ENCODE measurements at places on chromosomes 2 and 18.
A peak's percentile ranks its signal among the peaks of the same experiment; 100 is the strongest.

GRCh38 chr2:169362118-169362893 is at the start of gene LRP2:
Gene LRP2, minus strand, starts transcription at chr2:169362534. Its CDS starts 135 bp downstream, at chr2:169362399.
- DNase-seq = no peak

GRCh38 chr2:102342888-102343287 is 12.7 kb upstream of the IL18R1 start:
- no peak for DNase-seq

DNA sequence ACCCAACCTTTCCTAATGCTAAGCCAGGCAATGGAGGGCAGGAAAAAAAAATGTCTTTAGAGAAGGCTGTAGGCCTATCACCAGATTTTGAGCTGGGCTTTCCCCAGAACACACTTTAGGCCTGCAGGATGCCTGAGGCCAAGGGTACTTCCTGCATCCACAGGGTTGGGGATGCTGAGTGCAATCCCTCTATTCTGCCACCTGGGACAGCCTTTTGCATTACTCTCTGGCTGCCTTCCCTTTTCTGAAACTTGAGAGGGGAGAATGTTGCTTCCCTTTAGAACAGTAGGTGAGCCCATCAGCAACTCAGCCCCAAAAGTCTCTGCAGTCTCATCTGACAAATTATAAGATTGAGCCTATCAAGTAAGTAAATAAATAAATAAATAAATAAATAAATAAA is 195.2 kb downstream of the SLC8A1 start:
- no peak for DNase-seq

- DNase-seq = no peak
Observed at GRCh38 chr2:47056868-47057686, 98.0 kb downstream of the STPG4 start.

DNA sequence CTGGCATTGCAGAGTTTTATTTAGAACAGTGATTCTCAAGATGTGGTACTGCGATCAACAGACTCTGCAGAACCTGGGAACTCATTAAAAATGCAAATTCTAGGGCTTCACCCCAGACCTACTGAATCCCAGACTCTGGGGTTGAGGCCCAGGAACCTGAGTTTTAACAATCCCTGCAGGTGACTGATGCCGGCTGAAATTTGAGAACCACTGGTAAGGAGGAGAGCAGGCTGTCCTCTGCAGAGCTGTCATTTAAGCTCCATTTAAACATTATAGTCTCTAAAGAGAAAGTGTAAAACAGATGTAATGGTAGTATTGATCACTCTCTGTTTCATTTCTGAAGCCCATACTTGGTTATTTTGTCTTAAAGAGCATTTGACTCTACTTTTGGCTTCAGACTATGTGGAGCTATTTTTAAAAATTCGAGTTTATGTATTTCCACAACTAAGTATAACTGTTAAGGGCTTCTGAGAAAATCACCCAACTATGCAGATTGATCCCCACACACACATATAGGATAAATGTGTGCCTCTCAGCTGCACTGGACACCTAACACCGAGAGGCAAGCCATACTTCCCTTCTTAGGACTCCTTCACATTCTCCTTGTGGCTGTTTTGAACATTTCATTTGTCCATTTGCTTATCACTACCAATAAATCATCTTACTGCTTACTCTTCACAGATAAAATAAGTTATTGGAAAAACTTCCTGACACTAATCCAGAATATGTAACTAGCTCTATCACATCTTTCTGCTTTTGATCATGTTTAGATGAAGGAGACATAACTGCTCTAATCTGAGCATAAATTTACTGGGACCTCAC is 487.5 kb downstream of the DLGAP1 start:
- DNase-seq = no peak

DNA sequence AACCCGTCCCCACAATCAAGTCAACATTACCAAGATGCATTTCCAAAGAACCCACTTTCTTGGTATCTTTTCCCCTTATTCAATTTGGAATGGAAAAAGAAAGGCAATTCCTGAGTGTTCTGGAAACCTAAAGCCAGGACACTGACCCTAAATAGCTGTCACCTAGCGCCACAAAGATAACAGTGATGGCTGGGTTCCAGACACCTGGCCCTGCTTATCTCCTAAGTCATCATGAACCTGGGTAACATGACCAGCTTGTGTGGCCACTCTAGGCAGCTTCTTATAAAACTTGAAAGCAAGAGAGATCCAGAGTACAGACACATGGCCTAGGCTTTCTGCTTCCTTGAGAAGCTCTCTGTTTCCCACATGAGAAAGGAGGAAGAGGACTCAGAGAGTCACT is 95.4 kb downstream of the BOD1L2 start:
- DNase-seq = no peak

- no peak for DNase-seq
Observed at GRCh38 chr2:197181491-197181890, 129.1 kb downstream of the ANKRD44 start.

DNA sequence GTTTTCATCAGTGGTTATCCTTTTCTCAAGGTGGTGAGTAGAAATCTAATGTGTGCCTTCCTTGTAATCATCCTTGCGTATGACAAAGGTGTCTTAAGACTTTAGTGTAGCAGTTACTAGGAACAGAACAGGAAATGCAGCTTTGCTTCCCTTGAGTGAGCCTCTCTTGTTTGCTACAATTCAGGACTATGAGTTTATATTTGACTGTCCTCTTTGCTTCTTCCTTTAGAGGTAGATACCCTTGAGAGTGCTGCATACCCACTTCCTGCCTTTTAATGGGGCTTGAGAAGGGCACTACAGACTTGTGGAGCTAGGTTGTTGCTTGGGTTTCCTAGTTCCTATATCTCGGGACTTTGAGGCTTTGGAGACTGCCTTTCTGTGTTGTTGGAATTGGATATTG is 3.8 kb downstream of the KCNJ13 start:
- no peak for DNase-seq

DNA sequence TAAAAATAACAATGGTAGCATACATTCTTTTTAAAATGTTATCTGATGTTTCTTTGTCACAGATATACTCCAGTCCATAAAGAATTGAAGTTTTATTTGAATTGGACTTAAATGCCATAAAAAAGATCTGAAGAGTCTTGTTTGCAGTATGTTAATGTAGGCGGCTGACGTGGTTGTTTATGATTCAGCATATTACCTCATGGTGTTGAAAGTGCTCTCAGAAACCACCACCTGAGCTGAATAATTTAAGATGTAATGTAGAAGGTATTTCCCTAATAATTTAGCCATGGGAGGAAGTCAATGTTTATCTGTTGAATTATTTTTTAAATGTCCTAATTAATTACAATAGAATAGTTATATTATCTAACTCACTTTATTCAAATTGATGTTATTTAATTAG is 58.6 kb upstream of the CHN1 start:
- DNase-seq = peak; percentile 53

DNA sequence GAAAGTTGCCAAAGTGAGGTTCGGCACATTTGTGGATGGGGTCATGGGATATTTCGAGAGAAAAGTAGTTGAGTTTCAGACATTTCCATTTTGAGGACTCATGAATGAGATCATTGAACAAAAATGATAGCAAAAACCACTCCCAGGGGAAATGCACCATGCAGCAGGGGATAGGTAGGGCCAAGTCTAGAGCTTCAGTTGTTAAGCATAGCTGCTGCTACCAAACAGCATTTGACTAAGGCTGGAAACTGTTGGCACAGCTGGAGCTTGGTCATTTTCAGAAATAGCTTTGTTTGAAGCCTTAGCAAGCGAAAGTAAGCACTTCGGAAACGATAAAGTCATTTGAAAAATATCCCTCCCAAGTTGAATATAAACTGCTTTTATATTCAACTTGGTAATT is 431.8 kb downstream of the SOCS6 start:
- DNase-seq = no peak

All from epithelial cell of prostate (primary cell).